ENCODE measurements at places on chromosomes 16 and 17. TPM values are rescaled to one million over a fixed set of nuclear protein-coding genes. Genes with fewer than 3 reads are reported as not detected.
A peak's percentile ranks its signal among the peaks of the same experiment; 100 is the strongest.

LPO gene
- total RNA-seq = 0.52 TPM

CDH1 gene
- total RNA-seq = 319 TPM

- no peak overlapping the region for H3K4me3 ChIP-seq
- H3K36me3 ChIP-seq = no peaks in the 10 kb centered on the region
- peaks cover 10% of the 10 kb centered on the region for H3K4me1 ChIP-seq
- DNase-seq = no peak
- no peak overlapping the region for H3K27ac ChIP-seq
Observed at GRCh38 chr16:2384426-2384825, 43.9 kb upstream of the ABCA3 start.

TMEM204 gene
- not detected for total RNA-seq

PRKCB gene
- 12.1 TPM for total RNA-seq

DNA sequence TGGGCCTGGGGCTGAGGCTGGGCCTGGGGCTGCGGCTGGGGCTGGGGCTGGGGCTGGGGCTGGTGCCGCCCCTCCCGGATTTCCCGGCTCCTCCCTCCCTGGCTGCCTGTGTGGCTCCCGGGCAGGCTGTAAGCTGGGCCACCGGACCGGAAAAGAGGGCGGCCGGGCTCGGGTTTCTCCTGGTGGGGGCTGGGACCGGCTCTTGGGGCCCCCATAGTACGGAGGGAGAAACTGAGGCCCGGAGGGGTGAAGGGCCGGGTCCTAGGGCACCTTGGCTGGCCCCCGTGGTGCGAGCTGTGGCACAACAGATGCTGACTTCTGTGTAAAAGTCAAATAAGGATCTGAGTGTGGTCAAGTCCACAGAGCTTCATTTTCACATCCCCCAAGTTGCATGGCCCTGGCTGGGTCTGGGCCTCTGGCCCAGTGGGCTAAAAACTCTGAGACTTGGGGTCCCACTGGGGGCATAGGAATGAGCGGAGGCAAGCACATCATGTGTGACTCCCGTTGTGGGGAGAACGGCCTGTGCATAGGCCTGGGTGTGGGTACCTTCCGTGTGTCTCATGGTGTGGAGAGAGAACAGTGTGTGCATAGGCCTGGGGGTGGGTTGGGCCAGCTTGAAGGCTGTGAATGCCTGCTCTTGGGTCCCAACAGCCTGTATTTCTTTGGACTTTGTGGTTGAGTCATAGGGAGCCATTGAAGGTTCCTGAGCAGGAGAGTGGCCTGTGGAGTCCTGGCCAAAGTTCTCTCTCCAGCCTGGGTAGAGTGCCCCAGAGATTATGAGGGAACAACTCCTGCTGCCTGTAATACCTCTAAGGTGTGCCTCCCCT lies 123.9 kb upstream of the CIBAR2 start:
- no peak overlapping the region for H3K27ac ChIP-seq
- peaks cover 34% of the 10 kb centered on the region for H3K4me1 ChIP-seq

DNA sequence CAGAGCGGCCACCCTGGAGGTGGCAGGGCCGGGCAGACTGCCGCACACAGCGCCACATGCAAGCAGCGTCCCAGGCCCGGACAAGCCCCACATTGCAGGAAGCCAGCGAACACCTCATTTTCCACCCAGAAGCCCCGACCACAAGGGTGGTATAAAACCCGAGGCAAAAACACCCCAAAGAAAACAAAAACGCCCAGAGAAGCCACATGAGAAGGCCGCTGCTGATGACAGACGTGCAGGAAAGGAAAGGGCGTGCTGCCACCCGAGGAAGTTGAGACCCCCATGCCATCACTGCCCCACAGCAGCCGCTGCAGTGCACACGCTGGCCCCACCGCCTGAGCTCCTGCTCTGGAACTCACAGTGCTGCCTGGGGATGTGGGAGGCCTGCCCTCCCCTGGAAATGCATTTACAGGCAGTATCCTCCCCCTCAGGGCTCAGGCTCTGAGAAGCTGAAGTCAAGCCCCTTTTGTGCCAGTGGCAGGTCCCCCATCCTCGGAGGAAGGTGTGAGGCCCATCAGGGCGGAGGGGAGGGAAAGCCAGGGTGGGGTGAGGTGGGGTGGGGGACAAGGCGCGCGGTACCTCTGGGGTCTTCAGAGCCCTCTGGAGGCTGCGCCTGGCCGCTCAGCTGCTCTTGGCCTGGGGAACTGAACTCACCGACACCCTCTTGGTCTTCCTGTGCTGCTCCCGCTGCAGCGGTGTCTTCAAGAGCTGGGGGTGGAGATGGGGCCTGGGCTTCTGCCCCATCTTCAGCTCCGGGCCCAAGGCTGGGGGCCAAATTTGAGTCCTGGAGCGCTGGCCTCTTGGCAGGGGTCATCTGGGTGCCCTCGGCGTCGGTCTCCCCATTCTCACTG lies 62.0 kb downstream of the IL21R start:
- no peak overlapping the region for H3K4me3 ChIP-seq
- H3K36me3 ChIP-seq = peaks cover 31% of the 10 kb centered on the region

C1QBP gene
- total RNA-seq = 454 TPM

GRCh38 chr17:32021615-32021955 lies 14.4 kb downstream of the LRRC37B start:
- DNase-seq = no peak
- H3K4me3 ChIP-seq = no peak overlapping the region
- no peak overlapping the region for H3K27ac ChIP-seq
- no peaks in the 10 kb centered on the region for H3K27me3 ChIP-seq
- no peaks in the 10 kb centered on the region for H3K36me3 ChIP-seq
- no peaks in the 10 kb centered on the region for H3K4me1 ChIP-seq

RAB26 gene
- total RNA-seq = 4.3 TPM

STARD3 gene
- 56.7 TPM for total RNA-seq

SECTM1 gene
- 0.57 TPM for total RNA-seq

- H3K4me1 ChIP-seq = peaks cover 27% of the 10 kb centered on the region
- H3K4me3 ChIP-seq = no peak overlapping the region
- DNase-seq = no peak
- H3K27ac ChIP-seq = no peak overlapping the region
Observed at GRCh38 chr16:1980770-1981087, 540 bp downstream of the NOXO1 start.

- no peaks in the 10 kb centered on the region for H3K36me3 ChIP-seq
- H3K27ac ChIP-seq = no peak overlapping the region
- no peak for DNase-seq
- H3K4me3 ChIP-seq = no peak overlapping the region
Observed at GRCh38 chr16:35562471-35562870, 2103.1 kb downstream of the TP53TG3F start.

KRTAP1-5 gene
- not detected for total RNA-seq

GRCh38 chr17:75094871-75095399 lies 7.2 kb downstream of the SLC16A5 start:
- peaks cover 17% of the 10 kb centered on the region for H3K4me1 ChIP-seq
- peaks cover 3% of the 10 kb centered on the region for H3K36me3 ChIP-seq
- no peaks in the 10 kb centered on the region for H3K27me3 ChIP-seq
- H3K4me3 ChIP-seq = no peak overlapping the region
- DNase-seq = no peak

DNA sequence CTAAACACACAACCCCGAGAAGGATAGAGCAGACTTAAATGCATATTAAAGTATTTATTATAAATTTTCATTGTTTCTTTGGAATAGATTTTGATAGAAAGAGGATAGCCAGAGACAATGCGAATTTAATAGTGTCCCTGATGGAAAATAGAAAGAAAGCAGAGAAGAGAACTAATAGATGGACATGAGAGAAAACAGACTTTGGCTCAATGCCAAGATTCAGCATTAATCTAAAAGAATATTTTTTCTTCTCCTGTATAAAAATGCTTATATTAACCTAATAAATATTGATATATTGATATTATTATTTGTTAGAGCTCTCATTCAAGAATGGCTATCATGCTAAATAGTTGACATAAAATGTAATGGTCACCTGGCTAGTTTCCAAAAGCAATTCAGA lies 173.4 kb downstream of the KIF2B start:
- DNase-seq = no peak
- no peak overlapping the region for H3K27ac ChIP-seq
- H3K4me3 ChIP-seq = no peak overlapping the region
- no peaks in the 10 kb centered on the region for H3K27me3 ChIP-seq
- H3K4me1 ChIP-seq = no peaks in the 10 kb centered on the region

LGALS9C gene
- not detected for total RNA-seq

DNA sequence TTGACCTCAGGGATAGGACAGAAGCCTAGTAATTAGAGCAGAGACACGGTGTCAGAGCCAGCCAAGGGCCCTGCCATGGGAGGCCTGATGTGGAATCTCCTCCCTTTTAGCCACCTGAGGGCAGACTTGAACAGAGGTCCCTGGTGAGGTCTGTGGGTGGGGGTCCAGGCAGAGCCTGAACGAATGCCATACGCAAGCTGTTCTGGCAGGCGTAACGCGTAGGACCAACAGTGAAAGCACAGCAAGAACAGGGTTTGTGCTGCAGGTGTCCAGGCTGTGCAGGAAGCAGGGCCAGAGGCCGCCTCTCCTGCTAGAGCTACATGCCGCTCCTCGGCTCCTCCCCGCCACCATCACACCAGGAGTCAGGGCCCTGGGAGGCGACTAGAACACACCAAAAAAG lies 81.9 kb upstream of the TBX2 start:
- no peak overlapping the region for H3K27ac ChIP-seq
- no peaks in the 10 kb centered on the region for H3K27me3 ChIP-seq
- H3K4me1 ChIP-seq = no peaks in the 10 kb centered on the region
- DNase-seq = no peak

RAPGEFL1 gene
- 18.1 TPM for total RNA-seq

- peaks cover 30% of the 10 kb centered on the region for H3K36me3 ChIP-seq
- H3K4me1 ChIP-seq = no peaks in the 10 kb centered on the region
- H3K27ac ChIP-seq = no peak overlapping the region
- no peak for DNase-seq
Observed at GRCh38 chr17:80289616-80290015, 29.0 kb downstream of the RNF213 start.

DNA sequence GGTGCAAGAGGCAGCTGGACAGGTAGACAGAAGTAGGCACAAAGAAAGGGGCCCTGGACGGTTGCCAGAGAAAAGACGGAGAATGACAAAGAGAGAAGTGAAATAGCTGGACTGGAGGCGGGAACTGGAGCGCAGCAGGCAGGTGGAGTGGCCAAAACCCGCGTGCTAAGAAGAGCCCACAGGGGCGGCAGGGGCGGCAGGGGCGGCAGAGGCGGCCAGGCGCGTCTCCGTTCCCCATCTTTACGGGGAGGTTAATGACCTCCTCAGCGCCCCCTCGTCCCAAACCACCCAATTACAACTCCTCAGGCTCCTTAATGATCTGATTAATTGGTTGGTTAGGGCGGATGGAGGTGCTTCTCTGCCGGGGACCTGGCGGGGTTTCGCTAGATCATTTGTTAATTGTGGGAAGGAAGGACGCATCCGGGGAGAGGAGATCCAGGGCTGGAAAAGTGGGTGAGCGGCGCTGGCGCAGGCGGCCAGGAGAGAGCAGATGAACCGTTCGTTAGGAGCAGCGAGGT lies 15.4 kb upstream of the HOXB9 start:
- no peak overlapping the region for H3K27ac ChIP-seq
- peaks cover 10% of the 10 kb centered on the region for H3K36me3 ChIP-seq
- H3K27me3 ChIP-seq = peaks cover 100% of the 10 kb centered on the region
- no peak for DNase-seq
- peaks cover 2% of the 10 kb centered on the region for H3K4me1 ChIP-seq

GRCh38 chr17:11644265-11645212 lies 46.3 kb downstream of the DNAH9 start:
- DNase-seq = peak; percentile 61
- H3K36me3 ChIP-seq = no peaks in the 10 kb centered on the region
- no peak overlapping the region for H3K27ac ChIP-seq
- H3K4me3 ChIP-seq = no peak overlapping the region
- no peaks in the 10 kb centered on the region for H3K27me3 ChIP-seq
- H3K4me1 ChIP-seq = no peaks in the 10 kb centered on the region

CCL17 gene
- not detected for total RNA-seq

CLEC18A gene
- 1.4 TPM for total RNA-seq

- H3K27me3 ChIP-seq = no peaks in the 10 kb centered on the region
- DNase-seq = no peak
- H3K27ac ChIP-seq = no peak overlapping the region
- no peaks in the 10 kb centered on the region for H3K36me3 ChIP-seq
- no peaks in the 10 kb centered on the region for H3K4me1 ChIP-seq
- H3K4me3 ChIP-seq = no peak overlapping the region
Observed at GRCh38 chr16:88505405-88506082, 52.5 kb downstream of the ZFPM1 start.

ZNF747 gene
- total RNA-seq = 10.3 TPM

SLFN14 gene
- total RNA-seq = not detected

PDP2 gene
- 36.5 TPM for total RNA-seq

- no peaks in the 10 kb centered on the region for H3K36me3 ChIP-seq
- no peak overlapping the region for H3K4me3 ChIP-seq
- no peaks in the 10 kb centered on the region for H3K27me3 ChIP-seq
- DNase-seq = no peak
- H3K27ac ChIP-seq = no peak overlapping the region
- no peaks in the 10 kb centered on the region for H3K4me1 ChIP-seq
Observed at GRCh38 chr17:10106067-10106466, 92.3 kb downstream of the GAS7 start.

RUNDC3A gene
- 6.1 TPM for total RNA-seq

GRCh38 chr17:66714046-66715023 lies 120.6 kb upstream of the CACNG5 start:
- no peak for DNase-seq
- no peak overlapping the region for H3K27ac ChIP-seq
- H3K4me3 ChIP-seq = no peak overlapping the region

GRCh38 chr16:71464231-71464630 lies 2.2 kb upstream of the ZNF23 start:
- DNase-seq = no peak
- H3K4me3 ChIP-seq = no peak overlapping the region
- H3K36me3 ChIP-seq = no peaks in the 10 kb centered on the region

DNA sequence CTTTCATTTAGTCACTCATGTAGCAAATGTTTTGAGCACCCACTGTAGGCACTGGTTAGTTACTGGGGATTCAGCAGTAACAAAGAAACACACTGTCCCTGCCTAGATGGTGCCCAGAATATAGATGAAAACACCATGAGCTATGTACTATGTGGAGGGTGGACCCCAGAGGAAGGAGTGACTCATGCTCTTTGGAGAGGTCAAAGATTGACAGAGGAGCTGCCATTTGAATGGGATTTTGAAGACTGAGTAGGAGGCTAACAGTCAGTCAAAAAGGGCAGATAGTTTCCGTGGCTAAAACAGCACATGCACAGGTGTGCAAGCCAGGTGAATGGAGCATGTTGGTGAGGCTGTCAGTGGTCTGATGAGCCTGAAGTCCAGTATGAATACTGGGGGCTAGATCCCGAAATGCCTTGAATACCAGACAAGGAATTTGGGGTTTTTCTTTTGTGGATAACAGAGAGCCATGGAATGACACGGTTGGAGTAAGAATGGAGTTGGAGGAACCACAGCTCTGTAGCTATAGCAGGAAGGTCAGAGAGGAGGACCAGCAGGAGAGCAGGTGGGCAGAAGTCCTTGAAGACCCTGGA lies 6.1 kb downstream of the IL21R start:
- H3K4me1 ChIP-seq = peaks cover 5% of the 10 kb centered on the region
- H3K36me3 ChIP-seq = no peaks in the 10 kb centered on the region
- no peaks in the 10 kb centered on the region for H3K27me3 ChIP-seq
- DNase-seq = no peak
